ENCODE measurements at places on chromosomes 12 and 14.
A peak's percentile ranks its signal among the peaks of the same experiment; 100 is the strongest.

DNA sequence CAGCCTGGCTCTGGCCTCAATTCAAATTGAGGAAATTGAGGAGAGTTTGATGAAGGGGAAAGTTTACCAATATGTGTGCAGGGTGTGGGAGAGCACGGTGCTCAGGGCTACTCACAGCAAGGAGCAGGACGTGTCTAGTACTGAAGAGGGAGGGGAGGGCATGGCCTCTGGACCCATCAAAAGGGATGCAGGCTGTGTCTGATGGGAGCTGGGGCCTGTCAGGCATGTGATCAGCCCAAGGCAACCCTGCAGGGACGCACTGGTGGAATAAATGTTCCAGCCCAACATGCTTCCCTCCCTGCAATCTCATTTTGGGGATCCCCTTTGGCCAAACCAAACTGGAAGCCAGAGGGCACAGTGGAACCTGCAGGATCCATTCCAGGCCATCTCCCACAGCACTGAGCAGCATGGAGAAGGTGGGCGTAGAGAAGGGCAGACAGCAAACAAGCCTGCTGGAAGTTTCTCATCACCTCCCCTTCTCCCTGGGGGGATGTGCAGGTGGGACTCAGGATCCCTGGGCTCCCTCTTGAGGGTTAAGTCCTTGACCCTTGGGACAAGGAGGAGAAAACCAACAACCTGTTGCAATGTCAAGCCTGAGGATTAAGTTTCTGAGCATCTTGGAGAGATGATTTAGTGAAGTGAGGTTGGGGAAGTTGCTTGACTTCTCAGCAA, 17.8 kb upstream of the RBM19 start:
- no peak for DNase-seq

- DNase-seq: no peak
Observed at GRCh38 chr12:8950702-8951478, 1.4 kb upstream of the M6PR start.

DNA sequence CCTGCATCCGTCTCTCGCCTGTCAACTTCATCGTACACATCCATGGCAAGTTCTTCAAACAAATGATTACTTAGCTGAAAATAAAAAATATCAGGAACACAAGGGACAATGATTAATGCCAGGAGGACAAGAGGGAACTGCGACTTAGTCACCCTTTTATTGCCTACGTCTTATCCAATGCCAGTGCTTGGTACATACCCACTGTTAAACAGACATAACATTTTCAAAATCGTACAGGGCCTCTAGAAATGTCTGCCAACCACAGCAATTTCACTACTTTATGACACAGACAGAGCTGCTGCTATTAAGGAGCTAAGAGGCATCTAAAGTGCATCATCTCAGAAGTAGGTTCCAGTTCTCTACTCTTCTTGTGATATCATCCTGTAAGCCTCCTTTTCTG, 34.6 kb downstream of the GIT2 start:
- no peak for DNase-seq

- DNase-seq: no peak
Observed at GRCh38 chr12:12683725-12684124, 12.3 kb downstream of the GPR19 start.

- DNase-seq: no peak
Observed at GRCh38 chr14:95070748-95071435, 86.4 kb downstream of the DICER1 start.

- DNase-seq: no peak
Observed at GRCh38 chr12:29505122-29505521, 7.6 kb upstream of the OVCH1 start.

- DNase-seq: no peak
Observed at GRCh38 chr14:105332350-105332874, 17.9 kb downstream of the PACS2 start.

DNA sequence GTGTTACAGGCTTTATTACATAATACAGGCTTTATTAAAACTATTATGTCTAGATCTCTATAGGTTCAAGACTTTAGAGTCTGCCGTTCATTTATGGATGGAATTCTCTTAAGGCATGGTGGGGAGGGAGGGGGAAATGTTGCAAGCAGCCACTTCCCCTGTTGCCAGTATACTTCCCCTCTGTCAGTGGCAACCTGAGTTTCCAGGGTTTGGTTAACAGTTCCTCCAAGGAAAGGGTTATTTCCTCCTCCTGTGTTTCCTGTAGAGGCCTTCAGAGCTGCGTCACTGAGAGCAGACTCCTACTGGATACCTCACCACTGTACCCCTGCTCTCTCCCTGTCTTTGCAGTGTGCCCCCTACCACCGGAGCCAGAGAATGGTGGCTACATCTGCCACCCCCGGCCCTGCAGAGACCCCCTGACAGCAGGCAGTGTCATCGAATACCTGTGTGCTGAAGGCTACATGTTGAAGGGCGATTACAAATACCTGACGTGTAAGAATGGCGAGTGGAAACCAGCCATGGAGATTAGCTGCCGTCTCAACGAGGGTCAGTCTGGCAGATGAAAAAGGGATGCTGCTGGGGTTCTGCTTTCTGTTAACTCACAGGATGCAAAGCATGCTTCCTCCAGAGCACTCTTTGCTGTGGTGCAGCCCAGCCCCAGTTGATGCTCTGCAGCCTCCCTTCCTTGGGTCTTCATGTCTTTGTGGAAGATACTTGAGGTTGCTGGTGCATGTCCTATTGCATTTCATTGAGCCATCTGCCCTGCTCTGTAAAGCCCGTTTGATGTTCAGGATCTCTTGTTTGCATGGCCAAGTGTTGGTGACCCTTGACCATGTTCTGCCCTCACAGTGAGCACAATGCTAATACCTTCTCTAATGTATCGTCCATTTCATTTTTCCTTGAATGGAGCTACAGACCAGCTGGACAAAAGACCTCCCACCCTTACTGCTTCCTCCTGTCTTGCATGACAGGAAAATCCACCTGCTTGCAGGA, 63.6 kb upstream of the SRSF5 start:
- DNase-seq: no peak

DNA sequence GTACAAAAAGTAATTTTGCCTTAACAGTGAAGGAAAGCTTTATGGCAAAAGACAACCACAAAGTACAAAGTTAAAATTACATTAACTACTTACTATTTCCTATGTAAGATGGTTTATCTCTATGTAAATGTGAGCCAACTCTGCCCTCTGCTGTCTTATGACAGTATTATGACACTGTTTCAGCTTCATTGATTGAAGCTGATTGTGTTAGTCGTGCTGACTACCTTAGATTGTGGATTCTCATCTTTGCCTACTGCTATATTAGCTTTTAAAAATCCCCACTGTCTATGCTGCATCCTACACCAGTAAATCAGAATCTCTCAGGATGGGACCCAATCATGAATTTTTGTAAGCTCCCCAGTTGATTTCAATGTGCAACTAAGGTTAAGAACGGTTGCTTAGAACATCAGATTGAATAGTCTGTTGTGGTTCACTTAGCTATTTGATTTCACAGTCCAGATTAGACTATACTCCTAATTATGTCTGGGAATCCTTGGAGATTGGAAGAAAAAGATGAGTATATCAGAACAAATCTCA, 12.2 kb upstream of the SPTB start:
- DNase-seq: no peak

DNA sequence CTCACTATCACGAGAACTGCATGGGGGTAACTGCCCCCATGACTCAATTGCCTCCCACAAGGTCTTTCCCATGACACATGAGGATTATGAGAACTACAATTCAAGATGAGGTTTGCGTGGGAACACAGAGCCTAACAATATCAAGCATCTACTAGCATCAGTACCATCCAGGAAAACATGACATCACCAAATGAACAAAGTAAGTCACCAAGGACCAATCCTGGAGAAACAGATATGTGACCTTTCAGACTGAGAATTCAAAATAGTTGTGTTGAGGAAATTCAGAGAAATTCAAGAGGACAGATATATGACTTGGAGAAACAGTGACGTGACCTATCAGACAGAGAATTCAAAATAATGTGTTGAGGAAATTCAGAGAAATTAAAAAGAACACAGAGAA, 65.8 kb upstream of the TMTC2 start:
- no peak for DNase-seq

DNA sequence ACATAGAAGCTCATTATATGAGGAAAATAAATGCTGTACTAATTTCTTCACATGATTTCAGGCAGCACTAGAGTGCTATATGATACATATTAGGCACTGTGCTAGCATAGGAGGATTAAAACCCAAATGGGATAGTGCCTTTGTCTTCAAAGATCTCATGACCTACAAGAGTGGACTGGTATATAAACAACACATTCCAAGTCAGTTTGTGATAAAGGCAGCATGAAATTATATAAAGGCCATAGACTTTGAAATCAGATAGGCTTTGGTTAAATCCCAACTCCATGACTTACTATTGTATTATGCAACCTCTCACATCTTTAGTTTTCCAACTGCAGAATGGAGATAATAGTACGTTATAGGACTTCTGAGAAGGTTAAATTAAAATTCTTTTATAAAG, 179.7 kb downstream of the RAD51B start:
- DNase-seq: no peak

GRCh38 chr14:57918791-57919190, 52.9 kb upstream of the SLC35F4 start:
- no peak for DNase-seq

- no peak for DNase-seq
Observed at GRCh38 chr12:76876696-76877229, 2.1 kb downstream of the CSRP2 start.

DNA sequence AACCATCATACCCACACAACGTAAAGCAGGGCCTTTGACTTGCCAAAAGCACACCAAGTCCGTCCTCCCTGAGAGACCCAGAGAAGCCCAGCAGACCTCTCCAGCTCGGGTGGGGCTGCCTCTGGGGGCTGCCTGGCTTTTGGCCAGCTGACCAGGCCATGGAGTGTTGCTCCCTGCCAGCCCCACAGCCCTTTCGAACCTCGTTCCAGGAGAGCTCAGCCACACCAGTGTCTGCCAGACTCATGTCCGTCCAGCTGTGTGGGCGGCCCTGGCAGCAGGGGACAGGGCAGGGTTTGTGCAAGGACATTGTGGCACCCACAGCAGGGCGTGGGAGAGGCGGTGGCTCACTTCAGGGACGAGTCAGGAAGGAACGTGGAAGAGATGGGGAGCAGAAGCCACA, 22.6 kb upstream of the IRF2BPL start:
- DNase-seq: peak; percentile 37

GRCh38 chr12:27554421-27555186, 30.6 kb downstream of the PPFIBP1 start:
- no peak for DNase-seq

DNA sequence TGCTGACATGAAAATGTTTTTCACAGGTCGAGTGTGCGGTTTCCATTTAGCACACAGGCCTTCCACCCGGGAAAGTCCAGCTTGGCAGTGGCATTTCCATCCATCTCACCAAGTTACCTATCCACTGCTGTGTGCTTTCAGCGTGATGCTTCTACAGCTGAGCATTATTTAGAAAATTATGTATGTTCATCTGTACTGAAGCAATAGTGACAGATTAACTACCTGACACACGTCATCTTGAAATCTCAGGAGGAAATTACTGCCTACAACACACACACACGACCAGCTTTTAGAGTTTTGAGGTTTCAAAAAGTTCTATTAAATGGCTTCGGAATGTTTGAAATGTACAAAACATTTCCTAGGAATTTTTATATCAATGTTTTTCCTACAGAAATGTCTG, 39.4 kb downstream of the IFNG-AS1 start:
- no peak for DNase-seq

- DNase-seq: no peak
Observed at GRCh38 chr12:93166541-93167307, 211.0 kb upstream of the NUDT4 start.
